ENCODE measurements at places on chromosomes 12 and 14.
A peak's percentile ranks its signal among the peaks of the same experiment; 100 is the strongest.

DNA sequence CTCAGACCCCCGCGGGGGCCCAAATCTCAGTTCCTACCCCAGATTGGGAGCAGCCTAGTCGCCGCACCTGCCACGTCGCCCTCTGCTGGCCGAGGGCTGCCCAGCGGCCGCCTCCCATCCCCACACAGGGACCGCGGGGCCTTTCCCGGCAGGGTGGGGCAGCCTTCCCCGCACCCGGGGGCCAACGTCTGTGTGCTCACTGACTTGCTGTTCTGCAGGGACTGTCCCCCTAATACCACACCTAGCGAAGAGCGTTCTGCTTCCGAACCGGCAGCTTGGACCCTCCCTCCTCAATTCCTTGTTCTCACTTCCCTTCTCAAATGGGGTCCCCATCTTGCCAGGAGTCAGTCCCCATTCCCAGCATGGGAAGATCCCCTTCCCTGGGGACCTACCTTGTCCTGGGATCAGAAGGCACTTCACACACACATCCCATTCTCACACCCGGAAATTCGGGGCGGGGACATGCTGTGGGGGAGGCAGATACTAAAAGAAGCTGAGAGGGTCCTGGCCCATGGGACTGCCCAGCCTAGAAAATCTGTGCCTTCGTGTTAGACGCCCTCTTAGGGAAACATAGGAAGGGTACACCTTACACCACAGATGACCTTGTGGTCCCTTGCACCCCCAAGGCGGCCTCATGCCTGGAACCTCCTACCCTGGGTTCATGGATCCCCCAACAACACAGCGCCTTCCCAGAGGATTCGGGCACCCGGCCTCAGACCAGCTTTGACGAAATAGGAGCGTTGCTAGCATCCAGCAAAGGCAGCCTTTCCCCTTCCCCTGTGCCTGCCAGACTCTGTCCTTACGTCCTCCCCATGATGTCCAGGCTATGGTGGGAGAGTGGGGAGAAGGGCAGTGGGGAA is 16.4 kb downstream of the ACVRL1 start:
- peak; percentile 34 for DNase-seq

DNA sequence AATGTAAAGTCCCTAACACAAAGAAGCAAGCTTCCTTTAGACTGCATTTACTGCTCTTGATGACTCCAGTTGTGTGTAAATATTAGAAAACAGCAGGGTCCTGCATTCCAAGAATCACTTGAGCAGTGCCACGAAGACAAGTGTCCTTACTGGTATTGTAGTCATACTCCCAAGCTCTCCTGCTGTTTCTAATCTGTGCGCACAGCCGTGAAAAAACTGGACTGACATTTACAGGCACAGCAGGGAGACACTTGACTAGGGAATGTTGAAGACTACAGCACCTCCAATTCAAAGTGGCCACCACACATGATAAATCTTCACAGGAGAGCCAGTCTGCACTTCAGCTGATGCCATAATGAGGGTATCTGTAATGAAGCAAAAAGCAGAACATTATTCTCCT is 91.4 kb downstream of the VRK1 start:
- no peak for DNase-seq

DNA sequence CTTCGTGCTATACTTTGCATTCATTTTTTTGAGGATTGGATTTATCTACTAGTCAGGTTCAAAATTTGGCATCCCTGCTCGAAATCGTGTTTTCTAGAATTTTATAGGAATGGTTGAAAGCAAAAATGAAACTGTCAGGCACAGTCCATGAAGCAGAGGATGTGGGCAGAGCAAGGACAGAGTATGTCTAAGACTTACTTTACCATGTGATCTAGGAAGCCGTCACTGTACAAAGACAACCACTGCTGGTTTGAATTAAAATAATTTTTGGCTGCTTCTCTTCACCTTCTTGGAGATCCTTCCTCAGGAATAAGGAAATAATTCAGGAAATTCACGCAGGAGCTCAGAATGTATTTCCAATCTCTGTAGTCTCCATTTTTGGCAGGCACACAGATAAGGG is 31.6 kb upstream of the SGPP1 start:
- DNase-seq: no peak

GRCh38 chr12:52222692-52223091 is 10.4 kb upstream of the KRT7 start:
- no peak for DNase-seq

- DNase-seq: no peak
Measured at GRCh38 chr12:24561411-24561871, 387.5 kb downstream of the BCAT1 start.

DNA sequence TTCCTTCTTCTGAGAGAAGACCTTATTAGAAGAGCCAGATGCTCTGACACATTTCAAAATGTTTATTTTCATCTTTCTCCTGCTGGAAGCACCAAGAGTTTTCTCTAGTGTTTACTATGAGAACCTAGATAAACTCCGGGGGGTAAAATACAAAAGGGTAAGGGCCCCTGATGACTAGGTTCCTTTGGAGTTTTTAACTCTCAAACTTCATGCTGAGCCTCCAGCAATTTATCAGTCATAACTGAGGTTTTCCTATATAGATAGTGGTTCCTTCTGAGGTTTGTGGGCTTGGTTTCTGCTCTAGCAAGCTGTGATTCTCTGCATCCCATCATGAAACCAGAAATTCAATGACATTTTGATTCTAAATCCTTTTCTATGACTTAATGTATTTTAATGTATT is 210.9 kb downstream of the LRFN5 start:
- no peak for DNase-seq

DNA sequence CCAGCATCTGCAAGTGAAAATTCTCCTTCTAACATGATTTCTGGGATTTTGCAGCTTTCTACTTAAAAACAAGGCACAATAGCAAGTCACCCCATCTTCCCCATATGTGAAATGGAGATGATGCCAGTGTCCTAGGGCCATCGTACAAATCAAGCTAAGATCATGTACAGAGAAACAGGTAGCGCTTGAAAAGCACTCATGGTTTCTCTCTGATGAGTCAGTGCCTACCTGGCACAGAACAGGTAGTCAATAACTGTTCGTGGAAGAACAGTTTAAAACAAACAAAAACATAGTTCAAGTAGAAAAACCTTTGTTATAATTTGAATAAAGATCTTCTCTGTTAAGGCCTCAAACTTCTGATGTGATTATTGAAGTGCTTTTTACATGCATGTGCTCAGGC is 46.9 kb downstream of the RAD52 start:
- no peak for DNase-seq

DNA sequence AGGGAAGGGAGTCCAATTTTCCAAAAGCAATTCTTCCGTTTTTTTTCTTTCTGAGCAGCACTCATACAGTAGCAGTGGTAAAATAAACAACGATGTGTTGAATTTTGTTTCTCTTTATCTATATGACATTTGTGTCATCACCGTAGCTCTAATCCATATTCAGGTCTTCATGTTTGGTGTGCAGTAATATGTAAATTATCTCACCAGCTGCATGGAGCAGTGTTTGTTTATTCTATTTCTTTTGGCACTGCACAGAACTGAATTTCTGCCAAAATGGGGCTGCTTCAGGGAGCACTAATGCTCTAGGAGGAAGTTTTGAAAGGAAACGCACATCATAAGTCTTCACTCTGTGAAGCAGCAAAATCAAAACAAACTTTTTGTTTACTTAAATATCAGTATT is 130.0 kb upstream of the NPAS3 start:
- no peak for DNase-seq

DNA sequence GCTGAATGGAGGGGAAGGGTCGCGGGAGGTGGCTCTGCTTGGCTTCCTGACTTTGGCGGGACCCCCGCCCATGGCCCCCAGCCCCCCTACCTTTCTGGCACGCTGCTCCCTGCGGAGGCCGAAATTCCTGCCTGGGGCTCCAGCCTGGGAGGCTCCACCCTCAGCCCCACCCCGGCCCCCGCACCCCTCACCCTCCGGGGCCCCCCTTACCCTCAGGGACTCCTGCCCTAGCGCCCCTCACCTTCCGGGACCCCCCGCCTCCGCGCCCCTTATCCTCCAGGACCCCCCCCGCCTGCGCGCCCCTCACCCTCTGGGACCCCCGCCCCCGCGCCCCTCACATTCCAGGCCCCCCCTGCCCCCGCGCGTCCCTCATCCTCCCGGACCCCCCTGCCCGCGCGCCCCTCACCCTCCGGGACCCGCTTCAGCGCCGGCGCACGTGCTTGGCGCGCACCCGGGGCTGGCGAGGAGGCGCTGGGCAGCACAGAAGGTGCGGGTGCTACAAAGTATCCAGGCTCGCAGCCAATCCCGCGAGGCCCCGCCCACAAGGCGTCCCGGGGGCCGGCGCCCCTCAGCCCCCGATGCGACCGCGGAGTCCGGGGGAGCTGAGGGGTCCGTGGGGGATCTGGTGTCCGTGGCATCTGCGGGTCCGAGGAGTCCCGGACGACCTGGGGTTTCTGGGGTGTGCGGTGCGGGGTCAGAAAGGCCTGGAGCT is at the start of gene ANHX:
ANHX (minus strand) TSS at position 477 of the 712 bp plus-strand sequence. CDS start 1,521 bp downstream, outside the sequence.
- DNase-seq: no peak

DNA sequence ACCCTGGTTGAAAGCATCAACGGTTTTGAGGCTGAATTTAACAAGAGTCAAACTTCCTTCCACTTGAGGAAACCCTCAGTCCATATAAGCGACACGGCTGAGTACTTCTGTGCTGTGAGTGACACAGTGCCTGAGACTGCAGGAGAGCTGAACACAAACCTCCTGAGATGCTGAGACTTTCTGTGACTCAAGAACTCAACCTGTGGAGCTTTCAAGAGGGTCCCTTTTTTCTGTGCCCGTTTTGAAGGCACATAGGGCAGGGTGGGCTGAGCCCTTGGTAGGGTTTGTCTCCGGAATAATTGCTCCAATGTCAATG is 305.3 kb upstream of the OR4E1 start:
- no peak for DNase-seq

- DNase-seq: peak; percentile 20
Measured at GRCh38 chr14:22070119-22070982, 396.7 kb upstream of the OR4E1 start.

- no peak for DNase-seq
Measured at GRCh38 chr12:67741270-67741669, 92.7 kb downstream of the DYRK2 start.
